NCI-H345 (cell line): ENCODE measurements at places on chromosomes 5 and 9.

GRCh38 chr9:120914396-120914795 is 12.2 kb downstream of the TRAF1 start:
- DNase-seq: no peak

GRCh38 chr9:124661271-124661670 is 109.8 kb downstream of the NR6A1 start:
- DNase-seq: no peak

GRCh38 chr9:113562653-113563381 is 99.3 kb downstream of the RGS3 start:
- no peak for DNase-seq

DNA sequence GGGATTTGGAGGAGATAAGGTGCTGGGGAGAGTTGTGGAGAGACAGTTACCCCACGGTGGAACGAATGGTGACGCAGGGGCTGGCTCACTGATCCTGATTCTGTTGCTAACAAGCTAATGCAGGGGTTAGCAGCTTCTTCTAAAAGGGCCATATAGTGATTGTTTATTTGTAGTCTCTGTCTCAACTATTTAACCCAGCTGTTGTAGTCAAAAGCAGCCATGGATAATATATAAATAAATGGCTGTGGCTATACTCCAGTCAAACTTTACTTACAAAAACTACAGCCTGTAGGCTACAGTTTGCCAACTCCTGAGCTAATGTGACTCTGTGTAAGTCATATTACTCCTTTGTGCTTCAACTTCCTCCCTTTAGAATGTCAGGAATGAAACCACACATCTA is 21.8 kb downstream of the STOM start:
- DNase-seq: no peak

DNA sequence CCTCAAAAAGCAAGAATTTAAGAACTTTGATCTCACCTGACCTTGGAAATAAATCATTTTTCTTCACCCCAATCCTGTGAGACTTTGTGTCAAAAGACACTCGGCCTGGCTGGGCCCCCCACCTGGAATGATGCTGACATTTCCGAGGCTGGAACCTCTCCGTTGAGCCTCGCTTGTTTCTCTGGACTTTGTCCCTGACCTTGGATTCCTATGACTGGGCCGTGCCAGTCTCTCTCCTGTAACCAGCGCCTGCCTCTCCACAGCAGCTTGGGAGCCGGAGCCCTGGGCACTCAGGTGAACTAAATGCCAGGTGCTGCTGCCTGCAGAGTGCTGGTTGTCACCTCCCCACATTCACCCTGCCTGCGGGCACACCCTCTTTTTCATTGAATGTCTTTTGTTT is 62.7 kb downstream of the RETREG1 start:
- DNase-seq: peak; percentile 9

GRCh38 chr5:6401410-6401809 is 23.1 kb upstream of the MED10 start:
- peak; percentile 15 for DNase-seq

- no peak for DNase-seq
Measured at GRCh38 chr9:109969011-109969410, 189.0 kb downstream of the PALM2AKAP2 start.

DNA sequence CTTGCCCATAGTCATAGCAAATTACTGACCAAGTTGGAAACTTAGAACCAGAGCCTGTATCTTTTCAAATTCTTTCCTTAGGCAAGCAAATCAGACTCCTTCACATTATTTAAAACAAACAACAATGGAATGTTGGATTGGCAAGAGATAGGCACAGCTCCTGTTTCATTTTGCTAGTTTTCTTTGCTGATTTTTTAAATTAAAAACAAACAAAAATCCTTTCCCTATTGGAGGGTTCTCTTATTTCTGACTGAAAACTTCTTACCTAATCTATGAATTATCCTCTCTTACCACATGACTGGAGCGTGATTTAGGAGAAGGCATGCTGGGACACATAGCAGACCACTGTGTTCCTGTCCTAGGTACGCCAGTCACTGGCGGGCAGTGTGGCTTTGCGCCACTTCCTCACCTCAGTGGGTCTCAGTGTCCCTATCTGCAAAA is 63.0 kb downstream of the TTC39B start:
- DNase-seq: no peak

DNA sequence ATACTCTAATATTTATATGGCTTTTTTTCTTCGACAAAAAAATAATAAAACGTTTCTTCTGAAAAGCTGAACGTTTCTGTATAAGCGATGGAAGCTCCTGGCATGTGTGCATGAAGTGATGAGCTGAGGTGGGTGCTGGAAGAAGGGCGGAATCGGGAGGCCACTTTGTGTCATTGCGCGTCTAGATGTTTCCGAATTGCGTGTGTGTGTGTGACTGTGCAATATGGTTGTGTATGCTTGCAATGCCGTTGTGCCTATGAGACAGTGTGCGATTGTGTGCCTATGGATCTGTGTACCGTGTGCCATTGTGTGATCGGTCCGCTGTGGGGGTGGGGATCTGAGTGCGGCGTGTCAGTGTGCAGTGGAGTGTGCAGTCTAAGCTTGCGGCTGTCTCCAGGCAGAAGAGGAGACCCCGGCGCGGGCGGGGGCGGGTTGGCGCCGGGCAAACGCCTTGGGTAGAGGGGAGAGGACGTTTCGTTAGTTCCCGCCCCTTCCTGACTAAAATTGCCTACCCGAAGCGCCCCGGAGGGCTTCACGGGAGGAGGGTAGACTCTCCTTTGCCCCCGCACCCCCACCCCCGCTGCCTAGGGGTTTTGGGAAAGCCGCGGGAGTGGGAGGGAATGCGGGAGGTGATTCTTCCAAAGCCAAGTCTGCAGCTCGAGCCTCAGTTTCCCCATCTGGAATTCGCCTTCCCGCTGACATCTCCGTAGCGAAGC is 24.2 kb downstream of the PCDHGC5 start:
- no peak for DNase-seq

DNA sequence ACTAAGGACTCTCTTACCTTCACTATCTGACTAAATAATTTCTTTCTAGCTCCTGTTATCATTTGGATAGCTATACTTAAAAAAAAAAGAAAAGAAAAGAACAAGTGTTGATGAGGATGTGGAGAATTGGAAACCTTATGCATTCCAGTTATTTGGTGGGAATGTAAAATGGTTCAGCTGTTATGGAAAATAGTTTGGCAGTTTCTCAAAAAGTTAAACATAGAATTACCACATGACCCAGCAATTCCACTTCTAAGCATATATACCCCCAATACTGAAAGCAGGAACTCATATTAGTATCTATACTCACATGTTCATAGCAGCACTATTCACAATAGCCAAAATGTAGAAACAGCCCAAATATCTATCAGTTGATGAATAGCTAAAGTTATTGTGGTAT is 61.1 kb downstream of the GNA14 start:
- no peak for DNase-seq

- DNase-seq: no peak
Measured at GRCh38 chr9:91206806-91207205, 154.9 kb downstream of the AUH start.

DNA sequence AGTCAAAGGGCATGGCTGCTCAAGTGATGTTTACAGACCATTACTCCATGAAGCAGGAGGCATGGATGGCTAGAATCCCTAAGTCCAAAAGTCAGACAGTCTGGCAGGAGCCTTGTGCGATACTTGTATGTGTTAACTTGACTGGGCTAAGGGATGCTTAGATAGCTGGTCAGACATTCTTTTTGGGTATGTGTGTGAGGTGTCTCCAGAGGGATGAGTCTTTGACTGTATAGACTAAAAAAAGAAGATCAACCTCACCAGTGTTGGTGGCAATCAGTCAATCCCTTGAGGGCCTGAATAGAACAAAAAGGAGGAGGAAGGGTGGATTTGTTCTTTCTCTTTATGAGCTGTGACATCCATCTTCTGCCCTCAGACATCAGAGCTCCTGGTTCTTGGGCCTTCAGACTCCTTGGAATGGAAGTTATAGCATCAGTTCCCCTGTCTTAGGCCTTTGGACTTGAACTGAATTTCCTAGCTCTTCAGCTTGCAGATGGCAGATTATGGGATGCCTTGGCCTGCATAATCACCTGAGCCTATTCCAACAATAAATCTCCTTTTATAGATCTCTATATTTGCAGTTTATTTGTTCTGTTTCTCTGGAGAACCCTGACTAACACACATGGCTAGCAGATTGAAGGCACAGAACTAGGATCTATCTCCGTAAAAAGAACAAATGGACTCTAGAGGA is 9.7 kb upstream of the HSPB3 start:
- DNase-seq: no peak

DNA sequence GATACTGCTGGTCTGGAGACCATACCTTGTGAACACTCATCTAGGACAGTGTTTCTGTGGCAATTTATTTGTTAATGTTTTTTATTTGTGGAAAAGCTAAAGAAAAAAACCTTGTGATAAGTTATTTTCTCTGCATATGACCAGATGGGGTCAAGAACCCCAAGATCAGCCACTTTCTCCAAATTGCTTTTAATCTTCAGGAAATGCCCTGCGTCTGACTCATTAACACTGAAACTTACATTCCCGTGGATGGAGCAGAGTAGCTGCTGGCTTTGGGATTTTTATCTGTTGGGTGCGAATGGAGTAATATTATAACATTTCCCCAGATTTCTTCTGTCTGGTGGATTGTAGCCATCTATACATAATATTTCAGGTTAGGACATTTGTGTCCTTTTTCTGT is 444.5 kb downstream of the SH3GL2 start:
- DNase-seq: no peak

GRCh38 chr5:102957141-102957540 is 162.8 kb downstream of the GIN1 start:
- no peak for DNase-seq

- DNase-seq: no peak
Measured at GRCh38 chr5:172622091-172623046, 18.7 kb upstream of the NEURL1B start.

DNA sequence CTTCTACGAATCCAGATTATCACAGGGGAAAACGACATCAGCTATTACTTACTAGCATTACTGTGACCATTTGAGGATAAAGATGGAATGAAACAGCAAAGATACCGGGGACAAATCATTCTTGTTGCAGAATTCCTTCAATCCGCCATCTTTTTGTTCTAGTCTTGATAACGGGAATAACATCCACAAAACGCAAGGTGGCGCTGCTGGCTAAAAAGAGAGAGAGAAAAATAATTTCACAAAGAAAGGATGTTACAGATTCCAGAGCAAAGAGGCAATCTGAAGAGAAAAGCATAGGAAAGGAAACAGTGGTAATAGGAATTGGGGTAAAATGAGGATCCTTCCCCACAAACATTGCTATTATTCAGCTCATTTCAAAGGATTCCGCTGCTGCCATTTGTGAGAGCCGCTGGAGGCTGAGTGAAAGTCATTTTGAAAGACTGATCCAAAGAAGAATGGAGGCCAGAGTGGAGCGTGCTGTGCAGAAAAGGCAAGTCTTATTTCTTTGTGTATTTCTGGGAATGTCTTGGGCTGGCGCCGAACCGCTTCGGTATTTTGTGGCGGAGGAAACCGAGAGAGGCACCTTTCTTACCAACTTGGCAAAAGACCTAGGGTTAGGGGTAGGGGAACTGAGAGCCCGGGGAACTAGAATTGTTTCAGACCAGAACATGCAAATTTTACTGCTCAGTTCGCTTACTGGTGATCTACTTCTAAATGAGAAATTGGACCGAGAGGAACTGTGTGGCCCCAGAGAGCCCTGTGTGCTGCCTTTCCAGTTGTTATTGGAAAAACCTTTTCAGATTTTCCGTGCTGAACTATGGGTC is at the start of gene PCDHB7:
PCDHB7 (plus strand) TSS at position 264 of the 824 bp plus-strand sequence; CDS start at position 456, 192 bp downstream.
- DNase-seq: no peak
